ENCODE measurements at places on chromosomes 5 and 9.

DNA sequence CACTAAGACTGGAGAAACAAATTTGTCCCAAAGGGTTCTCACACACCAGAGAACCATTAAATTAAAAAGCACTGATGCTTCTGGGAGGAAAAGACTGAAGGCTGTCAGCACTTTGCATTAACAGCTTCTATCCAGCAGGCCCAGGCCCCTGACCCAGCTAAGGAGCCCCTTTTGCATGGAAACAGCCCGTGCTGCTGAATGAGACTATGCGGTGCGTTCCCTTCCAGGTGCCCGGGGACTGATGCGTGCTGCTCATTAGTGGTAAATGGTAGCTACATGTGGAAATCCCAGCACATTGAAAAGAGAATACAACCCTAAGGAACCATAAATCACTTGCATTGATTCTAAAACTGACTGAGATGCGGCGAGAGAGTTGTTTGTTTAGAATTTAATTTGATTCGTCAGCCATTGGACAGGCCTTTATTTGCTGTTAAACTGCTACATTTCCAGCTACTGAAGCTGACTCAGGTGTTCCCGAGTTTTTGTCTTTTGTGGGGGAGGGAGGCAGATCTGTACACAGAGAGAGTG is 351.0 kb upstream of the SLC24A2 start:
- DNase-seq = no peak

DNA sequence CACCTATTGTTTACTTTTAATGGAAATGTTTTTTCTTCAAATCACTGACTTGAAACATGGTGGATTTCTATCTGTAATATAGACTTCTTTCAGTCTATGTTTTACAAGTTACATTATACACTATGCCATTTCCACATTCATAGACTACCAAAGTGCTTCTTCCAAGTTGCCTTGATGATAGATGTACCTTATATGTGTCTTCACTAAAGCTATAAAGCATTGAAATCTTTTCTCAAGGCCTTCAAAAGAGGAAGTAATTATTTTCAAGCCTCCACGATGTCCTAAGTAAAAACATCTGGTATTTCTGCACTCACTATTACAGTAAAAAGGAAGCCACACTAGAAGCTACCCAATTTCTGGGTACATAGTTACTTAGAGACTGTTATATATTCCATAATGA is 113.3 kb downstream of the FGF10 start:
- DNase-seq = no peak

GRCh38 chr9:96360976-96361375 is 22.5 kb downstream of the SLC35D2 start:
- no peak for DNase-seq

DNA sequence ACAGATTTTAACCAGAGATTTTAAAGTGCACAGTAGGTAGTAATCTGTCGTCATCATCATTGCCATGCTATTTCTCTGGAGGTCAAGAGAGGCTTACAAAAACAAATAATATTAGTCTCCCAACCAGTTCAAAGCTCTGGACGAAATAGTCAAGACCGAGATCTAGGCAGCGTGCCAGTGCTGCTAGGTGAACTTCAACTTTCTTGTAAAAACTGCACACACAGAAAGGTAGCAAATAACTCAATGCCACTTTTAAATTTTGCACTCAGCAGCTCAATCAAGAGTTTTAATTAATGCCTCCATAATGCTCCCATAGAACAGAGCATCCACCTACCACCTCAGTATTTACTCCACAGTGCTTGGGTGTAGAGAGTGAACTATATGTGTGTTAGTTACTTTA is 656.8 kb downstream of the IRX1 start:
- no peak for DNase-seq

DNA sequence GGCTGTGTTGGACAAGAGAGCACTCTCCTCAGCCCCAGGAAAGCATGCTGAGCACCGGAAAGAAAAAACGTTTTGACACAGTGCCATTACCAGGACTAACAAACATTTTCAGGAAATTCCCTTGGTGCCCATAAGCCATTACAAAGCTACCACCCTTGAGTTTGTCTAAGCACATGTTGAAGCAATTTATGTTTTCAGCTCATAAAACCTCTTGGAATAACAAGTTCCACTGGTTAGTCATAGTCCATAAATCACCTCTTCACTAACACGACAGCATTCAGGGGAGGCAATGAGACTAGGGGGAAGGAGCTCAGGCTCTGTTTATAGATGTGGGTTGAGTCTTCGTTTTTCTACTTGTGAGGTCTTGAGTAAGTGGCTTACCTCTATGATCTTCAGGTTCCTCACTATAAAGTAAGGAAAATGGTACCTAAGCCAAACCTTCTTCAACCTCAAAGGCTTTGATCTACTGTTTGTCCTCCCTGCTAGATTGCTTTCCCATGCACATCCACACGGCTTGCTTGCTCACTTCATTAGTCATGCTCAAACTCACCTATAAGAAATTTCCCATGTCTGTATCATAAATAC is 65.4 kb downstream of the DRD1 start:
- DNase-seq = no peak

- DNase-seq = no peak
Observed at GRCh38 chr9:123425261-123425821, 69.3 kb downstream of the CRB2 start.

DNA sequence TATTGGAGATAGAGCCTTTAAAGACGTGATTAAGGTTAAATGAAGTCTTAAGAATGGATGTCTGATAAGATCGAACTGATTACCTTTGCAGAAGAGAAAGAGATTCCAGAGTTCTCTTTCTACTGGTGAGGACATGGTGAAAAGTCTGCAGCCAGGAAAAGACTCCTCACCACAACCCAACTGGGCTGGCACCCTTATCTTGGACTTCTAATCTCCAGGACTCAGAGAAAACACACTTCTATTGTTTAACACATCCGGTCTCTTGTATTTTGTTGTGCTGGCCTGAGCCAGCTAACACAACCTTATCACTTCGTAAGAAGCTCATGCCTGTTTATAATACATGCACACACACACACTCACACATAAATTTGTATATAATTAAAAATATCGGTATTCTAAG is 489.1 kb downstream of the PRDM9 start:
- DNase-seq = no peak

GRCh38 chr5:125914471-125914870 is 508.7 kb upstream of the GRAMD2B start:
- no peak for DNase-seq

DNA sequence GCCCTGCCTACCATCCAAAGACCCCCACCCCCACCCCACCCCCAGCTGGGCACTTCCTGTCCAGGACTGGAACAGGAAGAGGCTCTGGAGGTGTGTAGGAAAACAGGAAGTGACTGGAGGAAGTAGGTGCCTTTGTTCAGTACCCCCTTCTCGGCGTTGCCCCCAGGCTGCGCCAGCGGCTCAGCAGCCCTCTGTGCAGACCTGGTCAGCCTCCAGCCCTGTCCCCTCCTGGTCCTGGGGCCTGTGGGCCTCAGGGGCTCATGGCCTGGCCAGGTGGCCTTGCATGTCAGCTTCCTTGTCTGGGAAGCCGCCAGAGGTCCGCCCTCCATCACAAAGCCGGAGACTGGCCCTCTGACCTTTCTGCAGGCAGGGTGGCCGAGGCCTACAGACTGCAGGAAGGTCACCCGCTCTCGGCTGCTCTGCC is 26.0 kb downstream of the FLT4 start:
- no peak for DNase-seq

DNA sequence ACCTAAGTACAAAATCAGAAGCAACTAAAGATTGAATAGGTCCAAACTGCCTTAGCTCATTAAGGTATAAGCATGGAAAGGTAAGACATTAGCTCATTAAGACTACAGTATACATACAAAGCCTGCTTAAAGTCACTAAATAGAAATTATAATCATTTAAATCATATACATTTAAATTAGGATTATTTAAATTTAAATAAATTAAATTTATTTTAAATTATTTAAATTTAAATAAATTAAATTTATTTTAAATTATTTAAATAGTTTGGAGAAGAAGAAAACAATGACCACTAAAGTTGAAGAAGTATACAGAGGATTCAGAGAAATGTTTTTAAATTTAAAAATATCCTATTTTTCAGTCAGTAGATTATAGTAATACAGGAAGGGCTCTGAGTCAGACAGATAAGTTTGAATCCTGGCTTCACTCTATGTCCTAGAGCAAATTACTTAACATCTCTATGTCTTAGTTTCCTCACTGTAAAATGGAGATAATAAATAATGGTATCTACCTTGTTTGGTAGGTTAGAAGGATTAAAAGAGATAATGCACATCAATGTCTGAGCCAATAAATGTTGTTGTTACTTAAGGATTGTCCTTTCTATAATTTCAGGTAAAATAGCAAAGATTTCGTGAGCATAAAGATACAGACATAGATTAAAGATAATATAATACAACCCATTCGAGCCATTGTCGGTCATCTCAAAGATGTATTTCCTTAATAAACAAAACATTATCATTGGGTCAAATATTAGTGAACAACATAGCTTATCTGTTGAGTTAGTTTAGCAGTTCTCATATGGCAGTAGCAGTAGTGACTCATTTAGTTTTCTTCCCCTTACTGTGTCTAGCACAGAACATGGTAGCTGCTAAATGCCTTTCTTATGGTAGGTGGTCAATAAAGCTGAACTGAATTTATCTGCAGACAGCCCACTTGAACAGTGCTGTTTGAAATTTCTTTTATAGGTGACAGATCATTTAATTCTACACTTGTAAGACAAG is 100.6 kb downstream of the KIAA0825 start:
- peak; percentile 7 for DNase-seq

DNA sequence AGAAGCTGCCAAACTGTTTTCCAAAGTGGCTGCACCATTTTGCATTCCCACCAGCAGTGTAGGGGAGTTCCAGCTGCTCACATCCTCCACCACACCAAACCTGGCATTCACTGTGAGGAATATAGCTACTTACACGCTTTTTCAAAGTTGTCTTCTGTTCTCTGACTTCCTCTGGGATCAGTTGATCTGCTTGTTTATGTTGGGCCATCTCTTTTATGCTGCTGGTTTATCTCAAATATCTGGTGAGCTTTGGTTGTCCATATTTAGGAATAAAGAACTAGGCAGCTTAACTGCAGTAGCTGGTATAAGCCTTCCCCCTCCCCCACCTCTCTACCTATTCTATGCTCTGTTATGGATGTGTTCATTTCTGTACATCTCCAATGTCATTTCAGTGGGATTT is 8.5 kb upstream of the ZNF79 start:
- no peak for DNase-seq

GRCh38 chr5:125257057-125257972 is 510.9 kb upstream of the ZNF608 start:
- peak; percentile 34 for DNase-seq

- peak; percentile 73 for DNase-seq
Observed at GRCh38 chr9:95778957-95779356, 96.5 kb upstream of the ERCC6L2 start.

GRCh38 chr5:79962575-79963222 is 28.4 kb downstream of the MTX3 start:
- DNase-seq = peak; percentile 27

- peak; percentile 57 for DNase-seq
Observed at GRCh38 chr9:128160603-128160987, 530 bp downstream of the BBLN start.

DNA sequence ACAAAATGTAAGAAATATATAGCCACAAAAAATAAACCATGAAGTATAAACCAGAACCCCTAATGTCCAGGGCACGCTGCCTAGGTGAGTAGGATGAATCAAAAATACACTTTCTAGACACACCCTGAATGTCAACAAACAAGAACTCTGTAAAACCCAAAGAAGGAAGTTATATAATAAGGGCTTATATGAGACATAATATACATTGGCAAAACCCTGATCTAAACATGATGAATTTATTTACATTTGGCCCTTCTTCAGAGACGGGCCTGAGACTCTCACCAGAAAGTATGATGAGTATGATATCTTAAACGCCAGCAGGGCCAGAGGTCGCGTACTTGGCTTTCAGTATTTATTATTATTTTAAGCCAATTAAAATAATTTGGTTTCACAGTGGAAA is 125.1 kb upstream of the FST start:
- peak; percentile 43 for DNase-seq

DNA sequence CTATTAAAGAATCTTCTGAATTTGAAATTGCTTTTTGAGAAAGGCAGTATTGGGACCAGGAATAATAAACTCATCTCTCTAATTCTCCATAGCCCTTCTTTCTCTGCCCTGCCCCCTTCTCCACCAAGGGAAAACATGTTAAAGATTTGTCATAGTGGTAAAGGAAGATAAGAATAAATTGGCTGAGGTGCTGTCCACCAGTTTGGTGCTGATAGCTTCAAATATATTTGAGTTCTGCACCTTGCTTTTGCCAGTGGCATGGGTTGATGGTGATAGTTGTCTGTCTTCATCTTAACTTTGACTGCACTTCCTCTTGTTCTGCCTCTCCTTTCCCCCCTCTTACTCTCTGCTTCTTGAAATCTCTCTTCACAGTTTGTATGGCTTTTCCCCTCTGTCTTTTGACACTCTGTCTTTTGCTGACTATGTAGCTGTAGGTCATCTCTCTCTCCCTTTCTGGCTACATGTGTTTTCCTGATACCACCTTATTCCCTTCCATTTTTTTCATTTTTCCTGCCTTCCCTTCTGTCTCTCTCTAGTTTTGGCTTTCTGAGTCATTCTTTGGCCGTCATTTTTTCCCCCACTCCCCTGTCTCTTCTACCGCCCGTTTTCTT is 56.6 kb downstream of the NDUFS4 start:
- DNase-seq = no peak

DNA sequence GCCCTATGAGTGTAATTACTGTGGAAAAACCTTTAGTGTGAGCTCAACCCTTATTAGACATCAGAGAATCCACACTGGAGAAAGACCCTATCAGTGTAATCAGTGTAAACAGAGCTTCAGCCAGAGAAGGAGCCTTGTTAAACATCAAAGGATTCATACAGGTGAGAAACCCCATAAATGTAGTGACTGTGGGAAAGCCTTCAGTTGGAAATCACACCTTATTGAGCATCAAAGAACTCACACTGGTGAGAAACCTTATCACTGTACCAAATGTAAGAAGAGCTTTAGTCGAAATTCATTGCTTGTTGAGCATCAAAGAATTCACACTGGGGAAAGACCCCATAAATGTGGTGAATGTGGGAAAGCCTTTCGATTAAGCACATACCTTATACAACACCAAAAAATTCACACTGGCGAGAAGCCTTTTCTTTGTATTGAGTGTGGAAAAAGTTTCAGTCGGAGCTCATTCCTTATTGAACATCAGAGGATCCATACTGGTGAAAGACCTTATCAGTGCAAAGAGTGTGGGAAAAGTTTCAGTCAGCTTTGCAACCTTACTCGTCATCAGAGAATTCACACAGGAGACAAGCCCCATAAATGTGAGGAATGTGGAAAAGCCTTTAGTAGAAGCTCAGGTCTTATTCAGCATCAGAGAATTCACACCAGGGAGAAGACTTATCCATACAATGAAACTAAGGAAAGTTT is 9.9 kb downstream of the ZNF189 start:
- no peak for DNase-seq

GRCh38 chr9:75979362-75979761 is 88.9 kb downstream of the PCSK5 start:
- DNase-seq = peak; percentile 36

DNA sequence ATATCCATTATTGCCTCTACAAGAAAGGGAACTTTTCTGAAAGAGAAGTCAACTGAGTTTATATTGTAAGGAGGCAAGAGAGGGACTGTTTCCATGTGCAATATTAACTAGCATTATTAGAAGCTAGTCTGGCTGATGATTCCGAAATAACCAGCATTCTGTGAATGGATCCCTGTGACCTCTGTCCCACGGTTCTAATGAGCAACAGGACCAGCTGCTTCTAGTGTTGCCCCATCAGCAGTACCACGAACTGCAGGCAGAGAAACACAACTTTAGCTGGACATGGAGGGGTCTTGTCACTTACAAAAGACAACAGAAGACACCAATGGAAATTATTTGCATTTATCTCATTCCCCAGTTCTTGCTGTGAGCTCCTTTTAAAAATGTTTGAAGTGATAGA is 95.4 kb downstream of the MUSK start:
- no peak for DNase-seq

Data from adipocyte (in vitro differentiated cells).